ENCODE measurements at places on chromosomes 7 and 10.

GRCh38 chr10:88594482-88594881 is 7.9 kb downstream of the LIPJ start:
- DNase-seq = no peak

- DNase-seq = no peak
These were observed 134.8 kb downstream of the WDR37 start for GRCh38 chr10:1190791-1191490.

DNA sequence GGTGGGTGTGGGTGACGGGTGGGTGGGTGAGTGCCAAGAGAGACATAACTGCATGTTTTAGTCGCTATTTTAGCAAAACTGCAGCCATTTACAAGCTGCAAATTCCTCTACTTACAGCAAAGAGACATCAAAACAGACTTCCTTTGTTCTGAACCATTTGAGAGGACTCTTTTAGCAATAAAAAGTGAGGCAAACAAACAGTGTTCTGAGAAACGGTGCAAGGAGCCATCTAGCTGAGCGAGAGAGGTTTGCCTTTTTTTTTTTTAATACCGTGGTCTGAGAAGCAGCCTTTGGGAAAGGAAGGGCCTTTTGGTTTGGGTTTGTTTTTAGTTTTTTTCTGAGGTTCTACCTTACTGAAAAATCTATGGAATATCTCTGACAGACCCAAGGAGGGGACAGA is 62.9 kb downstream of the SCRN1 start:
- no peak for DNase-seq

- DNase-seq = no peak
These were observed 441 bp downstream of the CCDC186 start for GRCh38 chr10:114173603-114173920.

- no peak for DNase-seq
These were observed 215.7 kb upstream of the INHBA start for GRCh38 chr7:41918597-41918996.

GRCh38 chr7:47335557-47336471 is 246.1 kb downstream of the TNS3 start:
- no peak for DNase-seq

DNA sequence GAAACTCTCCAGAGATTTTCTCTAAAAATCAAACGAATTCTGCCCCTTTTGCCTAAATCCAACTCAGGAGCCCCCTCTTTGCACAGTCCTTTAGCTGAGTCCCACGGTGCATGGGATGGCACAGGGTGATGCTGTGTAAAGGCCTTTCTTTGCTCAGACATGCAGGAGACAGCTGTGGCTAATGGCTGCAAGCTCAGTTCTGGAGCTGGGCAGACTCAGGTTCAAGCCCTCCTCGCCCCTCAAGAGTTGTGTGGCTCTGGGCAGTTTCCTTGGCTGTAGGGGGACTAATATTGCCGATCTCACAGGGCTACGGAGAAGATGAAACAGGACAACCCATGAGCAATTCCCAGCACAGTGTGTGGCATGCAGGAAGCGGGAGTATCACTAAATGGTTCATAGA is 42.6 kb downstream of the CLEC2L start:
- DNase-seq = no peak

DNA sequence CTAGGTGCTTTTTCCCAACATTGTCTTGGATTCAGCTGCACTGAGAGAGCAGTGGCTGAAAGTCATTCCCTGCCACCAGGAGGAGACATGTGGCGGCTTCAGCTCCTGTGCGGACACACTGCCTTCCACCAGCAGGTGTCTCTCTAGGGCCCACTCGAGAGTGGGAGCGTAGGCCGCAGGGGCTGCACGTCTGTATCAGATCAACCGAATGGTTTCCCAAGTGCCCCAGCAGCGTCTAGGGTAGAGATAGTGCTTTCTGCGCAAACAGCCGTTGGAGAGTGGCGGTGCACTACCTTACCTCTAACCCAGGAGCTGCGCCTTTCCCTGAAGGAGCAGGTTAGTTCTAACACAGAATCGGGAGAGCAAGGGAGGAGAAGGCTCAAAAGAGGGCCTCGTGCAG is 31.7 kb downstream of the PAPOLB start:
- DNase-seq = peak; percentile 88

- no peak for DNase-seq
These were observed 294.6 kb downstream of the SORCS3 start for GRCh38 chr10:104935656-104936055.

- DNase-seq = no peak
These were observed 597.5 kb upstream of the MKI67 start for GRCh38 chr10:128723631-128724205.

Data from H9 (cell line).